M059J (cell line): ENCODE measurements at places on chromosomes 16 and 17. TPM values are rescaled to one million over a fixed set of nuclear protein-coding genes. Genes with fewer than 3 reads are reported as not detected.

Gene DDX28
- 11.7 and 13.8 TPM in 2 replicates for total RNA-seq

Gene FAM117A
- total RNA-seq, result 10.5 and 12.3 TPM in 2 replicates

DNA sequence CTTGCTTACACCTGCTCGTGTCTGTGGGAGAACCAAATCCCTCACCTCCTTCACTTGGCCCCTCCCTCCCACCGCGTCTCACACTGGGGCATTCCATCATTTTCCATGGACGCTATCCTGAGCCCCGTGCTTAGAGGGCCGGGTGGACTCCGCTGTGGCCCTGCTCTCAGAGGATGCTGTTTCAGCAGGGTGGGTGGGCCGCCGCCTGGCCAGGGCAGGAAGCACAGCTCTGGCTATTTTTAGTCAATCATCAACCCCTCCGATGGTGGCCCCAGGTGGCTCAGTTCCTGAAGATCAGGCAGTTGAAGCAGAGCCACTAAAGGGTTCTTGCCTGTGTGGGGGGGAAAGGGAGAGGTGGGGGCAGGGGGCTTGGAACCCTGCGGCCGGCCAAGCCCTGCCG is 230.3 kb downstream of the ENGASE start:
- DNase-seq, result no peak

GRCh38 chr17:50129728-50130558 is at the start of gene SAMD14:
TSS of gene SAMD14 (minus strand) at chr17:50130160. CDS start at chr17:50124959, 5,201 bp downstream.
- DNase-seq, result peak; percentile 49

- DNase-seq, result no peak
Measured at GRCh38 chr16:5176505-5176904, 78.9 kb upstream of the EEF2KMT start.

DNA sequence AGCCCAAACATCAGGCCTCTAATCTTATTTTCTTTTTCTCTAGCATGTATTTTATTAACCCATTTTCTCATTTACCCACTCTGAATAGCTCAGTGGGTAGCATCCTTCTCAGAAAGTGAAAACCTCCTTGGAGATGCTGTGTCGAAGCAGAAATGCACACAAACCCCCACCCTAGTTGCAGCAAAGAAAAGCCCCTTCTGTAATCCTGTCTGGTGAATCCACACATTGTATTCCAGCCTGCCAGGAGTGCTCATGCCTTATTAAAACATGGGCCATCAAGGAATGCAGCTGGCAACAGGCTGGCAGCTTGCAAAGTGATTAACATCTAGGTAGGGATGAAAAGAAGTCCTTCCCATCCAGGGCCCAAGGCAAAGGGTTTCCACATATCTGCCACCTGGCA is 39.7 kb upstream of the AXIN2 start:
- no peak for DNase-seq

GRCh38 chr17:297758-298157 is 54.8 kb downstream of the RPH3AL start:
- no peak for DNase-seq

- peak; percentile 60 for DNase-seq
Measured at GRCh38 chr16:53159781-53160436, 105.1 kb downstream of the CHD9 start.

DNA sequence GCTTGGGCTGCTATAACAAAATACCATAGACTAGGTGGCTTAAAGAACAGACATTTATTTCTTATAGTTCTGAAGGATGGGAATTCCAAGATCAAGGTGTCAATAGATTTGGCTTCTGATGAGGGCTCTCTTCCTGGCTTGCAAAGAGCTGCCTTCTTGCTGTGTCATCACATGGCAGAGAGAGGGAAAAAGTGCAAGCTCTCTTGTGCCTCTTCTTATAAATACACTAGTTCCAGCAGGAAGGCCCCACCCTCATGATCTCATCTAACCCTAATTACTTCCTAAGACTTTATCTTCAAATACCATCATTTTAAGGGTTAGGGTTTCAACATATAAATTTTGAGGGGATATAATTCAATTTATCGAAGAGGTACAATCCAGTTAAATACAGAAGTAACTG is 30.6 kb downstream of the ABCA9 start:
- no peak for DNase-seq
